Daoy (cell line): ENCODE measurements at places on chromosomes 7 and 10. TPM values are rescaled to one million over a fixed set of nuclear protein-coding genes. Genes with fewer than 3 reads are reported as not detected.

- no peak for DNase-seq
These were observed 39.4 kb downstream of the AOC1 start for GRCh38 chr7:150891740-150892139.

GRCh38 chr7:47337531-47337930, 244.4 kb downstream of the TNS3 start:
- DNase-seq = peak; percentile 55

ITPRID1 gene
- total RNA-seq = not detected in 2 replicates

CRYGN gene
- 0.17 TPM in 1 of 2 replicates, not detected in the other for total RNA-seq
